OCI-LY7 (cell line): ENCODE measurements at places on chromosomes 16 and 17.

- DNase-seq, result no peak
Observed at GRCh38 chr17:43856141-43856540, 9.2 kb downstream of the CD300LG start.

DNA sequence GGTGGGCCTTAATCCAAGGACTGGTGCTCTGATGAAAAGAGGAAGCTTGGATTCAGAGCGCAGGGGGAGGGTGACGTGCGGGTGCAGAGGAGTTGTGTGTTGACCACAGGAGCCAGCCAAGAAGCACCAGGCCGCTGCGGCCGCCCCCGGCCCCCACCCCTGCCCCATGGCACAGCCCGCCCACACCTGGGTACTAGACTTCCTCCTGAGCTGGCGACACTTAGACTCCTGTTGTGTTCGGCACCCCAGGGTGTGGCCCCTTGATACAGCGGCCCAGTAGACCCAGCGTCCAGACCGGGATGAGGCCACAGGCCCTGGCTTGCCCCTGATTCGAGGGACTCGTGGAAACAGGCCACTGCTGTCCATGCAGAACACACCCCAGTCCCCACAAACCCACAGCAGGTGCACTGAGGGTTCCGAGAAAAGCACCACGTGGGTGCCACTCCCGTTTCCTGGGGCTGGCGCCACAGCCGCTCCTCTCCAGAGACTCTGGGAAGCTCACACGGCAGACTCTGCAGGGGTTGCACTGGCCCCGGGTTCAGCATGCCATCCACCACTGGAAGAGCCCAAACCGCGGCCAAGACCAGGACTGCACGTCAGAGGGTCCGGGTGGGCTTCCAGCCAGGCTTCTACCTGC is 5.7 kb upstream of the SNAI3 start:
- no peak for DNase-seq

- no peak for DNase-seq
Observed at GRCh38 chr17:35390156-35390555, 16.7 kb upstream of the SLFN11 start.

DNA sequence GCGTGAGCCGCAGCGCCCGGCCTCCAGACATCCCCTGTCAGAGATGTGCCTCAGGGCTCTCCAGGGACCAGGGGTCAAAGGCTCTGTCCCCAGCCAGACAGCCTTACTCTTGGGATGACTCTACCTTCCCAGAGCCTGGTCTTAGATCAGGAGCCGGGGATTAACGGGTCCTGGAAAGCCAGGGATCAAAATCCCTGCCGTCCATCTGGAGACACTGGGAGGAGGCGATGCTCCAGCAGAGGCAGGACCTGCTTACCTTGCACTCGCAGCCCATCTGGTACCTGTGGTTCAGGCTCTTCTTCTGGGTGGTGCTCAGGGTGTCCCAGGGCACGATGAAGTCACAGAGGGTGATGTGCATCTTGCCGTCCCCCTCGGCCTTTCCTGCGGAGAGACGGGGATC is 16.7 kb upstream of the USP36 start:
- no peak for DNase-seq

DNA sequence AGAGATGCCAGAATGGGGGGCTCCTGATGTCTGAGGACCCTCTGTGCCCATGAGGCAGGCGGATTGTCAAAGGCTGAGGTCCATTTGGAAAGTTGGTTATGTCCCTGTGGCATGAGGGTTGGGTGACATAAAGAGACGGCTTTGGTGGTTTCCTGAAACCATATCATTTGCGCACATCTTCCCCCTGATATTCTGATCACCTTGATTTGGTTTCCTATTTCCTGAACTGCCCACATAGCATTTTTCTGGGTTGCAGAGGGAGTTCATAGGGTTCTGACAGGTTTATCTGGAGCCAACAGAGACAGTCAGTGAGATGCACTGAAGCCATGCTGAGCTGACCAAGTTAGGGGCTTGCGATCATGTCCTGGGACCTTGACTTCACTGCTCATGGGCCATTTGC is 15.7 kb upstream of the RNF222 start:
- DNase-seq, result no peak

DNA sequence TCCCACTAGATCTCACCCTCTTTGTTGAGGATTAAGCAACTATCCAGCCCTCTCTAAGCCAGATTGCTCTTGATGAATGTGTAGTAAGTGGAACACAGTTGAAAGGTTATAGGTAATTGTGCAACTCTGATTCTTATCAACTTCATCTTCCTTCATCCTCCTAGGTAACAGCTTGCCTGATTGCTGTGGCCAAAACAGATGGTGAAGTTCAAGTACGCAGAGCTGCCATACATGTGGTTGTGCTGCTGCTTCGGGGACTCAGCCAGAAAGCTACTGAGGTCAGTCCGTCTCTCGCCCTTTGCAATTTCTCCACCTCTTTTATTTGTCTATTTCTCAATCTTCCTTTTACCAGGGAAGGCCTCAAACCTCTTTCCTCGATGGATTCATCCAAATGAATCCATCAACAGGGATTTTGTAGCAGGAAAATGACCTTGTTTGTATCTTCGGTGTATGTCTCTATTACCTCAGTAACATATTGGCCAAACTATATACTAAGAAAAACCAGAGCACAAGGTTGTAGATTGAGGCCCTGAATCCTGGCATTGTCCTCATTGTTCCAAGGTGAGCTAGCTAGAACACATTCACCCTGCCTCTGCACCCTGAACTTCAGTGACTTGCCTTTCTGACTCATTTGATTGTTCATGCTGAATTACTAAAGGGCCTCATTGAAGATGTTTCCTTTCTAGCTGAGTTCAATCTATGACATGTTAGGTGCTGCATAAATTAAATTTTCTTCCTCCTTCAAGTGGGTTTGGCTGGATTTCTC is 65.1 kb upstream of the HAS3 start:
- DNase-seq, result no peak

DNA sequence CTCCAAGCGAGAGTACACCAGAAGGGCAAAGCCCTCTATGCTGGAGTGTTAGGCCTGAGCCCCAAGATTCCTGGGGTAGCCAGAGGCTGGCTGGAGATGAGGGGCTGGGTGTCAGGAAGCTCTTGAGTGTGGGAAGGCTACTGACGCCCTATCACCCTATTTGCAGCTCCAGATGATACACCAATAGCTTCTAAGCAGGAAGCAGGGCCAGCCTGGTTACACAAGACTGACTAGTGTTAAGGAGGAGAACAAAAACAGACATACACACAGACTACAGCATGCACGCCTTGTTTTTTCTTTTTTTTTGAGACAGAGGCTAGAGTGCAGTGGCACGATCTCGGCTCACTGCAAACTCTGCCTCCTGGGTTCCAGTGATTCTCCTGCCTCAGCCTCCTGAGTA is 15.9 kb downstream of the POLR3K start:
- DNase-seq, result no peak

DNA sequence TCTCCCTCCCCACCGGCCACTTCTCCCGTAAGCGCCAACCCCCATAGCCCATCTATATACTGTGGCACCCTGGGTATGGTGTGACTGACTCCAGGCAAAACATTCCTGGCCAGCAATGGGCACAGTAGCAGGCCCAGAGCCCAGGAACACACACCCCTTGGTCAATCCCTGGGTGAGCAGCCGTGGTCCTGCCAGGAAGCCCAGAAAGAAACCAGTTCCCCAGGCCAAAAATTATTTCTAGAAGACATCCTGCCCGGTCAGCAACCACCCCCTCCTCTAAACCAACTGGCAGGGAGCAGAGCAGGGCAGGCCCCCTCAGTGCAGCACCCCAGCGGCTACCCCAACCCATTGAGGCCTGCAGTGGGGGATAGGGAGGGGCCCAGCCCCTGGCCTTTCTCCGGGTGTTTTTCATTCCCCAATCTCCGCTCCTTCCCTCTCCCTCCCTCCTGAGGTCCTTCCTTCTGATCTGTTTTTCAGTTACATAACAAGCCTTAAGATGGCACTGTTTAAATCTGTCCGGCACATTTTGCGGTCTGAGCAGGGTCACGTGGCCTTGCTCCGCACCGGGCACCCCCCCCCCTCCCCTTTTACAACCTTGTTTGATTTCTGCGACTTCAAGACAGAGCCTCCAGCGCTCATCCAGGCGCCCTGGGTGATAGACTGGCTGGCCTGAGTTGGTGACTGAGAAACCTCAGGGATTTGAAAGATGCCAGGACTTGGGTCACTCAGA is 2.0 kb downstream of the NPTX1 start:
- DNase-seq, result peak; percentile 87

DNA sequence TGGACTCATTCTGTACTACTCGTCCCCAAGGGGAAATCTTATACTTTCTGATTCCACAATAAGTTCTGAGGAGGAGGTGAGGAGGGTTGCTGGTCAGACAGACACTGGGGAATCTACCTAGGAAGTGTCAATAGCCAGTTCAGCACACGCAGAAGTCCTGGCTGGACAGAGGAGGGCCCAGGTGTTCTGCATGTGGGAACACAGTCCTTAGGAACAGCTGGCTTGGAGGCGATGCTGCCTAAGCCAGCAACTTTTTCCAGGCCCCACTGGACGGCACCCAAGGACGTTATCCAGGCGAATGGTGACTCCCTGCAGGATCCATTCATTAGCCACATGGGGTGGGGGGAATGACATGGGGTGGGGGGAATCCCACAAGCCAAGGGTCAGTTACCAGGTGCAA is 29.9 kb upstream of the WFIKKN2 start:
- DNase-seq, result no peak

GRCh38 chr16:30417529-30418349 is 10.3 kb downstream of the ZNF771 start:
- DNase-seq, result peak; percentile 96

- no peak for DNase-seq
Observed at GRCh38 chr16:74903120-74903519, 81.8 kb downstream of the WDR59 start.

DNA sequence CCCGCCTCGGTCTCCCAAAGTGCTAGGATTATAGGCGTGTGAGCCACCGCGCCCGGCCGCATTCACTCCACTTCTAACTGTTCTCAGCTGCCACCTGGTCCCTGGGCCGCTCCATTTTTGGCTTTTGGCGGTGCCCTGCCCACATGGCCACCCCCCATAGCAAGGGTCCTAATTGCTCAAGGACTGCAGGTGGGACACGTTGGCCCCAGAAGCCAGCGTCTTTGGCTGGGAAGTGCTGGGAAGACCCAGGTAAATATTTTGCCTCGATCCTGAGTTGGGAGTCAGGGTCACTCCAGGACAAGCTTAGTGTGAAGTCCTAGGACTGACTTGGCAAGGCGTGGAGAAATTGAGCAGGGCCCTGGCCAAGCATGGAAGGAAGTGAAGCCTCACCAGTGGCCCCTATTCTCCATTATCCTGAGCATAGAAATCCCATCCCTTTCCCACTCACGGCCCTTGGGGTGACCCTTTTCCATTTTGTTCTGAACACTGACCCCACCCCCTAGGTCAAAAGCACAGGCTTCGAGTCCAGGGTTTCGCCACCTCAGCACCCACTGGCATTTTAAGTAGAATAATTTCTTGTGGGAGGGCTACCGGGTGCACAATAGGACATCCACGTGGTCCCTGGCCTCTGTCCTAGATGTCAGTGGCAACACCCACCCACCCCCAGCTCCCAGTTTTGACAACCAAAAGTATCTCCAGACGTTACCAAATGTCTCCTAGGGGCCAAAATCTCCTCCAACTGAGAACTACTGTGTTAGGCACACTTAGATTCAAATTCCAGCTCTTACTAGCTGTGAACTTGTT is 5.9 kb upstream of the WDR81 start:
- no peak for DNase-seq

- DNase-seq, result no peak
Observed at GRCh38 chr17:50687200-50688066, 20.3 kb downstream of the ANKRD40 start.

DNA sequence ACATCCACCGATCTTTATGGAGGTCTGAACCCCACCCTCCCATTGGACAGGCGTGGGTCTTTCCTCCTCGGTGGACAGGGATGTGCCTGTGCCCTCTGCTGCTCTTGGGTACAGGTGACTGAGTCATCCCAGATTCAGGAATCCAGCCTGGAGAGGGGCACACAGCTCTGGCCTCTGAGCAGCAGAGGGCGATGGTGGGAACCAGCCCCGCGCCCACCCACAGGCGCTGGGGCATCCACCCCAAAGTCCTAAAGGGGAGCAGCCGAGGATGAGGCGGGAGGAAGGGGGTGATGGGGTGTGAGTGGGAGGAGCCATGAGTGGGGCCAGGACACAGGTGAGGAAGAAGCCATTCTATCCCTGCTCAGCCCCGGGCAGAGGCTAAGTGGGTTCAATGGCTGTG is 35.0 kb downstream of the ENGASE start:
- DNase-seq, result no peak

DNA sequence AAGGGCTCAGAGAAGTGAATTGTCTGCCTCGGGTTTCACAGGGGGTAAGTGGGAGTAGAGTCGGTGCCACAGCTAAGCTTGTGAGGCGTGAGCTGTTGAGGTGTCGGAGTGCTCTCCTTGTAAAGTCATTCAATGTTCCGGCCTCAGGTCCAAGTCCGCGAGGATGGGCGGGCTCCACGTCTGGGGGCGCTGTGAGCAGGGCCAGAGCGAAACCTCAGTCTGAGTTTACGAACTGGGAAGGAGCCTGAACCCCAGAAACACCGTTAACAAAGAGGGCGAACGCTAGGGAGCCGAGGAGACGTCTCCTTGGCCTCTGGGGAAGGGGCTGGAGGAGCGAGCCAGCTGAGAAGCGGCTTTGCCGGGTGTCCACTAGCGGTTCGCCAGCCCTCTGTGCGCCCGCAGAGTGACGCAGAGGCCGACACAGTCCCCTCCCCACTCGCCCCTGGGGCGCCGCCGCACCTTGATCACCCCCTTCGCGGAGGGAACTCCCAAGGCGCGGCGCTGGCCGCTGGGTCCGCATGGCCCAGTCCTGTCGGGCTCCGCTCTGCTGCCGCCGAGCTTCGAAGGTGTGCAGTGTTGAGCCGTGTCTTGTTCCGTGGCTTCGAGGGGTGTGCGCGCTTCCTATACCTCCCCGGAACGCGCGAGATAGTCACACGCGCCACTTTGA is 4.9 kb downstream of the IRX3 start:
- no peak for DNase-seq

- DNase-seq, result no peak
Observed at GRCh38 chr16:65038100-65038499, 83.8 kb downstream of the CDH11 start.
